ENCODE measurements at places on chromosomes 12 and 14.

DNA sequence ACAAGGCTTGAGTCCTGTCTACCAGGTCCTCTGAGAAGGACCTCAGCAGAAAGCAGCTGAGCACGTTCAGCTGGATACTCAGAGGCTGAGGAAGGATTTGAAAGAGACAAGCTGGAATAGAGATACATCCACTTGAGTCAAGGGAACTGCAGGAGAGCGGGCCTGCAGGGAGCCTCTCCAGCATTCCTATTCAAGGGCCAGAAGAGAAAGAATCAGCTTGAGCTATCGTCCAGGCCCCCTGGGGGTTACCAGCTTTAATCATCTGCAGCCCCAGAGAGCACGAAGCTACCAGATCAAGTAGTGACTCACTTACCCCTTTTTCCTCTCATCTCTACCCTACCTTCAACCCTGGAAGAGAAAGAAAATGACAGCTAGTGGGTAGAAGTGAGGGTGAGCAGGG is 80.9 kb downstream of the NDUFA12 start:
- no peak for DNase-seq

GRCh38 chr14:91503000-91503504 is 7.1 kb downstream of the PPP4R3A start:
- no peak for DNase-seq

- no peak for DNase-seq
Observed at GRCh38 chr12:117863002-117863709, 105.6 kb downstream of the KSR2 start.

- DNase-seq, result no peak
Observed at GRCh38 chr12:55767156-55767555, 24.2 kb downstream of the GDF11 start.

- DNase-seq, result no peak
Observed at GRCh38 chr12:53991077-53991460, 6.1 kb downstream of the HOXC10 start.

DNA sequence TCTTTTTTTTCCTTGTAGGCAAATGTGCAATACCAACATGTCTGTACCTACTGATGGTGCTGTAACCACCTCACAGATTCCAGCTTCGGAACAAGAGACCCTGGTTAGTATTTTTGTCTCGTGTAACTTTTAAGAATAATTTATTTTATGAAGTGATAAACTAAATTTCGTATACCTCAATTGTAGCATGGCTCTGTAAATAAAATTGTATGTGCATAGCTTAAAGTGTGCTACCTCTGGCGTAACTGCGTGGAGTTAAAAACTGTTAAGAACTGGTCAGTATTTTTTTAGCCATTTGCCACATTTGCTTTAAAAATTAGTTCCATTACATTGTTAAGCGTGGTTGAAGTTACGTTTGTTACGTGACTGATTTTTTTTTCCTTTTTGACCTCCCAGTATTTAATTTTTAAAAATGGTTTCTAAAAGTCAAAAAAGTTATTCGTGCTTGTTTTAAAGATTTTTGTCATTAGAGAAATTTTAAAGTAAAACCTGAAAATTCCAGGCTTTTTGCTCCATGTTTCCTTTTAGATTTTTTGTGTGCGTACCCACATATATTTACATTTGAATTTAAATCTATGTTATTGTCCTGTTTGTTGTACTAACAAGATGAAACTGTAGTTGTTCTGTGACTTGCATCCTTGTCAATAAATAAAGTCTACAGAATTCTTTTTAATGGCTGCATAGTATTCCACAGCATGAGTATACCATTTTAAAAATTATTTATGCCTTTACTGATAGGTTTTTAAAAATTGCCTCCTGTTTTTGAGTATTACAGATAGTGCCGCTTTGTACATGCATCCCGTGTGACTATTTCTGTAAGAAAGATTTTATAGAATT is 1.4 kb downstream of the MDM2 start:
- no peak for DNase-seq

DNA sequence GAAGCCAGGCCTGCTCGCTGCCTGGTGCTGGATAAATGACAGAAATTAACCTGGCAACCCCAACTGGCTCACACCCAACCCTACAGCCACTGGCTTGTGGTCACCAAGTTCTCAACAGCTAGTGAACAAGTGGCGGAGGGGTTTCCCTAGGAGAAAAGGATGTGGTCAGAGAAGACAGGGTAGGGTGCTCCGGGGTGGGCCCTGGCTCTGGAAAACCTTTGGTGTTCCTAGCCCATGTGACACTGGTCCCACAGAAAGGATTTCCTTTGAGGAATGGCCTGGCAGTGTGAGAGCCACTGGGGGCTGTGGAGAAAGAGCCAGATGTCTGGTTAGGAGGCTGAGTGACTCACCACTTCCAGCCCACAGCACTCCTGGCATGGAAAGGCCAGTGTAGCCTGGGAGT is 8.7 kb downstream of the SYNE3 start:
- no peak for DNase-seq

DNA sequence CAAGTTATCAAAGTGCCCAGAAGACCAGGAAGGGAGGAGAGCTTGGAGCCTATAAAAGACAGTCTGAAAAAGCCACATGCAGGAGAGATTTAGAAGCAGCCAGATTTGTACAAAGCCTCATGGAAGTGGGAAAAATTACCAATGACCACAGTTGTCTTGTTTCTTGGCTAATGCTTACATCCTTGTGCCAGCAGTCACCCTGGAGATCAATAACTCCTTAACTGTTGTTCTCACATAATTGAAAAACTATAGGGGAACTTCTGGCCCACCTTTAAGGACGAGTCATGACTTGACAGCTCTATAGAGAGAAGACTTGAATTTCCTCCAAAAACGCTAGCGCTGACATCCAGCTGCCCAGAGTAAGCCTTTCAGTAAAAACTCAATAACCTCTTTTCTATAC is 313.1 kb downstream of the GALC start:
- no peak for DNase-seq

GRCh38 chr12:131312793-131313545 is 359.3 kb downstream of the ADGRD1 start:
- DNase-seq, result no peak

DNA sequence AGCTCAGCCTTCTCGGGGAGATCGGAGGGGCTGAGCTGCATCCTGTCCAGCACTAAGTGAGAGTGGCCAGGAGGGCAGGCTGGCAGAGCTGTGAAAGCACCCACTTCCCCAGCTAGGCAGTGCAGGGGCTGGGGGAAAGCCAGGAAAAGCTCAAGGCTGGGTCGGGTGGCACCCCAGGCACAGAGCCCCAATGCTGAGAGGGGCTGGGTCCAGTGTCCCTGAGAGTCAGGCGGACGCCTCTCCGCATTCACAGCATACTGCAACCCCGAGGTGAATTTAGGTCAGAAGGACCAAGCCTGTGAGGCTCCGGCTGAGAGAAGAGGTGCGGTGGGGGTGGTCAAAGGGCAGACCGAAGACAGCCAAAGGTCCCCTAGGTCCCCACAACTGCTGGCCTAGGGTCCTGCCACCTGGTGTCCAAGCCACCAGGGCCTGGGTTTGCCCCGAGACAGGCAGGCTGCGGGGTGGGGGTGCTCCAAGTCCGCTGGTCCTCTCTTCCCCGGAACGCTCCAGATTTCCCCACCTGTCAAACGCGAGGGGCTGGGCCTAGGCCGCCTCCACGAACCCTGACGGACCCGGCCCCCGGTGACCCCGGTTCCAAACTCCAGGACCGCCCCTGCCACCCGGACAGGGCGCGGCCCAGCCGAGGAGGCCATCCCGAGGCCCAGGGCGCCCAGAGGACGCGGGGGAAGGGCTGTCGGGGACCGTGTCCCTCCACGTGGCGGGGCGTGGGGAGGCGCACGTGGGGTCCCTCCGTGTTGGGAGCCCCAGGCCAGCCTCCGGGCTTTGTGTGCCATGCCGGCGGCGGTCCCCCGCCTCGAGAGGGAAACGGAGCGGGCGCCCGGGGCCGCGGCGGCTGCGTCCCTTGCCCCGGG is 527 bp downstream of the CAMKK2 start:
- peak; percentile 6 for DNase-seq

- peak; percentile 11 for DNase-seq
Observed at GRCh38 chr14:89378119-89378518, 38.9 kb downstream of the FOXN3 start.

GRCh38 chr12:84842406-84843013 is 70.1 kb downstream of the SLC6A15 start:
- DNase-seq, result no peak

GRCh38 chr14:88005050-88005481 is at the start of gene GPR65:
GPR65 (plus strand) TSS chr14:88005135; CDS start chr14:88010848, 5,713 bp downstream.
- peak; percentile 5 for DNase-seq

GRCh38 chr14:105281371-105282097 is 19.3 kb downstream of the BRF1 start:
- no peak for DNase-seq

DNA sequence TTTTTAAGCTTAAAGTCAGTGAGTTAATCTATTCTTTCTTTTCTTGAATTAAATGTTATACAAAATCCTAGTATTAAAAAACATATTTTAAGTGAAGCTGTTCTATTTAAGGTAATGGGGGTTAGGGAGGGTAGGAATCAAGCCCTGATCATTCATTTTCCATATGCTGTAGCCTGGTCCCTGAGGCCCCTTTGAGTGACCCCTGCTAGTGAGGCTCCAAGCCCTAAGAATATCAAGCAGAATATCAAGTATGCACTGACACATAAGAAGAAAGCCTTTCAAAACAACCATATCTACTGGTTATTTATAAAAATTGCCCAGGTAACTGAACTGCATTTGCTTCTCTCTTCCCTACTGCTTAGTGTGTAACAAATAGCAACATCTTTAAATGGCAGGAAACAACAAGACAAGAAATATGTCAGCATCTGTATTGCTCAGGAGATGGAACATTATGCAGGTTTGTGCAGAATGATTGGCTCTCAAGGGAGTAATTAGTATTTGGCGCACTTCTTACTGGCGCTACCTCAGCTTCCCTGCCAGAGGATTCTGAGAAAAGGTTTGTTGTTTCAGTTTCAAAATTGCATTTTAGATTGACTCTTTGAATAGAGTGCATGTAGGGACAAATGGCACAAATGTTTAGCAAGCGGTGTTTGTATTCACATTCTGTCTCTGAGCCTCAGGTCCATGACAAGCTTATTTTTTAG is 223.0 kb downstream of the DUSP6 start:
- DNase-seq, result no peak

- DNase-seq, result no peak
Observed at GRCh38 chr14:77457115-77457521, 283 bp downstream of the VIPAS39 start.

DNA sequence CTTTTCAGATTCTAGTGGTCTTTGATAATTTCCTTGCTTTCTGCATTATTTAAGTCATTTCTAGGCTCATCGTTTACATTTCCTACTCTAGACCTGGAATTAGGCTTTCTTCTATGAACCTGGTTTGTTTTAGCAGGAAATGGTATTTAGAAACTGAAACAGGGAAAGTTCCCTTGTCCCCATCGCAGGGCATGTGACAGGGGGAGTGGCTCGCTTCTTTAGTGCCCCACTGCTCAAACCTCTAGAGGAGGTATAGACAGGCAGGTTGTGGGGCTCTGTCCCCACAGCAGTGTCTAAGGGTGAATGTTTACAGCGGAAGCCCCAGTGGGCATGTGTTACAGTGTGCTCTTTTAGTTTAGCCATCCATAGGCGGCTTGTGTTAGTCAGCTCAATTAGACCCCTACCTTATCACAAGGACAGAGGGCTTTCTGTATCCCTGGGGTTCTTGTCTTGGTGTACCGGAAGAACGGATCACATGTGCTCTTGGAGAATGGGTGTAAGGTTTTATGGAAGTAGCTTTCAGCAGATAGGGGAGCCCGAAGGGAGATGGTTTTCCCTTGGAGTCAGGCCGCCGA is 25.0 kb downstream of the IFT81 start:
- no peak for DNase-seq

DNA sequence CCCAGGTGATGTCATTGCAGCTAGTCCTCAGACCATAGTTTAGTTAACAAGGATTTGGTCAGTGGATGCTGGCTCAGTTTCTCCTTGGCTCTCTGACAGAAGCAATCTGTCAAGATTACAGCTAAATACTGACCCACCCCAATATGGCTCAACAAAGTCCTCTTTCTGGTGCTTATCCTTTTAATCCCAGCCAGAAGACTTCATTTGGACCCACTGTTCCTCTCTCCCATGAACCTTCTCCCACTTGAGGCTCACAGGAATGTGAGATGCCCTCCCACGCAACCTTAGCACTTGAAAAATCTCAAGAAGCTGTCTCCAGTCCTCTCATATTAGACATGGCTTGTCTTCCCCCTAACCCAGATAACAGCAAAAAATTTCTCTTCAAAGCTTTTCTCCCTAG is 47.7 kb downstream of the C12orf50 start:
- DNase-seq, result no peak

DNA sequence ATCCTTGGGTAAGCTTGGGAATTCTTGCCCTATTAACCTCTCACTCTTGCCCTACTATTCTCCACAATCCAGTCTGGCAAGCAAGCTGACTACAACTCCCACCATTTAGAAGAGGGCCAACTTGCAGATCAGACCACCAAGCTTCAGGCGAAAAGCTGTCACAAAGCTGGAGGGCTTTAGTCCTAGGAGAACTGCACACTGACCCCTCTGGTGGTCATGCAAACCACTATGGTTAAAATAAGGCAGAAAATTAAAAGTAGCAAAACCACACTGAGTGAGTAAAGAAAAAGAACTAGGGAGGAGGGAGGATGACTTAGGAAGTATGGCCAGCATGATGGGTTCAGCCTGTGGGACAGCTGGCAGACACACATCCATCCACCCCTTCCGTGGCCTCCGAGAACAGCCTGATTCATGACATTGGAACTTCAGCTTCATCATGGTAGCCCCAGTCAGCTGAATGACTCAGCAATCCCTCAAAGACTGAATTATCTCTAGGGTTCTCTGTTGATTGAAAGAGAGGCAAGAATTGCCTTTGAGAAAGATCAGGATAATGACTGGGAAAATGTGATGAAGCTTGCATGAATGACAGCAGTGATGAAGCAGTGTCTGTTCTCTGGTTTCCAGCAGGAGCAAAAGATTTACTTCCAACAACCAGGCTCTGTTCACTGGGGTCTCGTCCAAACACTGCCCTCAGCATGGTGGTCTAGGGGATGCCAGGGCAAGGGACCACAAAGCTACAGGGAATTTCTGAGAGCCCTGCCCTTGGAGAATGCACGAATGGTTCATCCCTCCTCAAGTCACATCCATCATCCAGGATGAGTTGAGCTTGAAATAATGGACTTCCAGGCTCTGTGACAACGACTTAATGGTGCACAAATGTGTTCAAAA is 24.4 kb downstream of the PITPNM2 start:
- no peak for DNase-seq

DNA sequence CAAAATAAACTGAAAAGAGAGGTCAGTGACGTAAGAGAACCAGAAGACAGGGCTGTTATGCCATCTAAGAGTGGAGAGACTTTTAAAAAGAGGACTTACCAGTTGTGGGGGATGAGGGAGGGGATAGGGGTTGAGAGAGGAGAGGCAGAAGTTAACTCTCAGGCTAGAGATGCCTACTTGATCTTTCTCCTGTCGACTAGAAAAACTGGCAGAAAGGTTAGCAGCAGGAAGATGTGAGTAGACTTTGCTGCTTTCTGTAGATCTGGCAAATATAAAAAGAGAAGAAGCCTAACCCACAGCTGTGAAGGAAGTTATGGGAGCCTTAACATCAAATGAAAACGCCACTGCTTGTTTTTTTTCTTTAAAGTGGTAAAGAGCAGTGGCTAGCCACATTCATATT is 10.7 kb downstream of the CREBL2 start:
- DNase-seq, result peak; percentile 4

- no peak for DNase-seq
Observed at GRCh38 chr12:47139000-47139681, 59.4 kb upstream of the AMIGO2 start.
